GM23248 (cell line): ENCODE measurements at places on chromosomes 6 and 20. TPM values are rescaled to one million over a fixed set of nuclear protein-coding genes. Genes with fewer than 3 reads are reported as not detected.
A peak's percentile ranks its signal among the peaks of the same experiment; 100 is the strongest.

Gene NRSN1
- total RNA-seq = not detected in 2 replicates

Gene SDC4
- 368 and 410 TPM in 2 replicates for total RNA-seq

Gene RAET1G
- 5.2 and 8.9 TPM in 2 replicates for total RNA-seq

Gene TRMT11
- 19.1 and 24.2 TPM in 2 replicates for total RNA-seq

Gene EYA4
- not detected in 2 replicates for total RNA-seq

Gene C6orf132
- 4.2 and 5.2 TPM in 2 replicates for total RNA-seq

Gene ULBP2
- total RNA-seq = 11.4 and 23.8 TPM in 2 replicates

DNA sequence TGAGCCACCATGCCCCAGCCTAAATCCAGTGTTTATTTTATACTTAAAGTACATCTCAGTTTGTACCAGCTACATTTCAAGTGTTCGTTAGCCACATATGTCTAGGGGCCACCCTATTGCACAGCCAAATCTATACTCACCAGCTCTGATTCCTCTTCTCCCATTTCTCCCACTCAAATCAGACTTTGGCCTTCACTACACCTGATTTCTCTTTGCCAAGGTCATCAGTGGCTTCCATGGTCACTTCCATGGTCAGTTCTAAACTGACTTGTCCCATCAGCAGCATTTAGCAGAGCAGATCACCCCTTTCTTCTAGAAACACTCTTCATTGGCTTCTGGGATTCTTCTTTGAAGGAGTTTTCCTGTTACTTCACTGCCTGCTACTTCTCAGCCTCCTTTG lies 14.1 kb downstream of the GHRH start:
- no peak for DNase-seq

- no peak for DNase-seq
Measured at GRCh38 chr6:64335195-64335594, 699.6 kb downstream of the PHF3 start.

- DNase-seq = peak; percentile 65
Measured at GRCh38 chr6:81241126-81242041, 511.1 kb downstream of the TENT5A start.

GRCh38 chr6:115976321-115976870 lies 84.3 kb downstream of the FRK start:
- DNase-seq = no peak

DNA sequence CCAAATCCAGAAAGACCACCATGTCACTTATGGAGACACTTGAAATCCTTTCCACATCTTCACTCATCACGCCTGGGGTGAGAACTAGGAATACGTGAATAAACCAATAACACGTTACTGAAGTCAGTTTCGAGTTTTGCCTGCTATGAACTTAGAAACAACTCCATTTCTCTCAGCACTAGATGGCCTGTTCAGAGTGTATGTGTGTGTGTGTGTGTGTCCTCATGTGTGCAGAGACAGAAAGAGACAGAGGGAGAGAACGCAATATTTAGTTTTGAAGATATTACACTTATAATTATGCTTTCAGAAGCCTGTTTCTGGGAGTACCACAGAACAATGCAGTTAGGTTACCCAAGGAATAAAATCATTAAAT lies 81.2 kb upstream of the CCN6 start:
- no peak for DNase-seq

DNA sequence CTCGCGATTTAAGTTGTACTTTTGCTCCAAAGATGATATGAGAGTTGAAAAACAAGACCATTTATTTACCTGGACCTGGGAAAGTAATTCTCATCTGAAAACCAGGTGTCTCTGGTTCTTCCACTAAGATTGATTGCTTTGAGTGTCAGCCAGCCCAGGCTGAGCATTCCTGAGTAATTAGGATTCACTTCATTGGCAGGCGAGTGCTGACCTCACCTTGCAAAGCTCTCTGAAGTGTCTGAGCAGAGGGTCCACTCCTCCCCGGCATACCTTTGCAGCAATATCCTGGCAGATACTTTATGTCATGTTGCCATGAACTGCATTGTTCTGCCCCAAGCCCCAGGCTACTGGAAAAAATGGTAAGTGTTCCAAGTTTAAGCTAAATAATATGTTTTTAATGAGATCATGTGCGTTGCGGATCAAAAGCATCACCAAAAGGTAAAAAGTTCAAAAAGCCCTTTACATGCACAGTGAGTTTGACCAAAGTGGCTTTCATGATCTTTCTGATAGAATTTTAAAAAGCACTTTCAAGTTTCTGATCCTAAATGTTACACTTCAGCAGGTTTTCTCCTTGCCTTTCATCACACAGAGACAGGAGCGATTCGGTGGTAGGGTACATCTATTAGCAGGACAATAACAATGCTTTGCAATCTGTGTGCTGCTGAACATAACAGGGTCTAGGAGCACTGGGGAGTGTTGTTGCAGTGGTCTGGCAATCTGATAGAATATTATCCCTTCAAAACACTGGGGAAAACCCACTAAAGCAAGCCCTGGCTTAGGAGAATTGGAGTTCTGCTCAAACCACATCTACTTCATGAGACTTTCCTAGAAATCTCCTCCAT lies 127.8 kb upstream of the EEF1E1 start:
- DNase-seq = no peak

- DNase-seq = peak; percentile 64
Measured at GRCh38 chr6:106608080-106608668, 21.1 kb downstream of the RTN4IP1 start.

- DNase-seq = peak; percentile 96
Measured at GRCh38 chr20:14337400-14338171, at the start of gene FLRT3. FLRT3 (minus strand) TSS chr20:14337612; CDS start chr20:14327506, 10,106 bp downstream.

DNA sequence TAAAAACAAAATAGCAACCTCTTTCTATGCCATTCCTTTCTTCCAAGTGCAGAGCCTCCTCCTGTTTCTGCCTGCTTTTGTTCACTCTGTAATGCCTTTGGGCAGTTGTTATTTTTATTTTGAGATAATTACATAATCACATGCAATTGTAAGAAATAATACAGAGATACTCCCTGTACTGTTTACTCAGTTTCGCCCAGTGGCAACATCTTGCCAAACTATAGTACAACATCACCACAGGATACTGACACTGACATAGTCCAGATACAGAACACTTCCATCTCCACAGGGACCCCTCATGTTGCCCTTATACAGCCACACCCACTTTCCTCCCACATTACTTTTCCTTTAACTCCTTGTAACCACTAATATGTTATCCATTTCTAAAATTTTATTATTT lies 59.7 kb downstream of the BANF2 start:
- peak; percentile 4 for DNase-seq

- DNase-seq = no peak
Measured at GRCh38 chr6:110043366-110043994, 65.4 kb downstream of the GPR6 start.

GRCh38 chr6:152401978-152402377 lies 235.2 kb downstream of the SYNE1 start:
- DNase-seq = peak; percentile 67

DNA sequence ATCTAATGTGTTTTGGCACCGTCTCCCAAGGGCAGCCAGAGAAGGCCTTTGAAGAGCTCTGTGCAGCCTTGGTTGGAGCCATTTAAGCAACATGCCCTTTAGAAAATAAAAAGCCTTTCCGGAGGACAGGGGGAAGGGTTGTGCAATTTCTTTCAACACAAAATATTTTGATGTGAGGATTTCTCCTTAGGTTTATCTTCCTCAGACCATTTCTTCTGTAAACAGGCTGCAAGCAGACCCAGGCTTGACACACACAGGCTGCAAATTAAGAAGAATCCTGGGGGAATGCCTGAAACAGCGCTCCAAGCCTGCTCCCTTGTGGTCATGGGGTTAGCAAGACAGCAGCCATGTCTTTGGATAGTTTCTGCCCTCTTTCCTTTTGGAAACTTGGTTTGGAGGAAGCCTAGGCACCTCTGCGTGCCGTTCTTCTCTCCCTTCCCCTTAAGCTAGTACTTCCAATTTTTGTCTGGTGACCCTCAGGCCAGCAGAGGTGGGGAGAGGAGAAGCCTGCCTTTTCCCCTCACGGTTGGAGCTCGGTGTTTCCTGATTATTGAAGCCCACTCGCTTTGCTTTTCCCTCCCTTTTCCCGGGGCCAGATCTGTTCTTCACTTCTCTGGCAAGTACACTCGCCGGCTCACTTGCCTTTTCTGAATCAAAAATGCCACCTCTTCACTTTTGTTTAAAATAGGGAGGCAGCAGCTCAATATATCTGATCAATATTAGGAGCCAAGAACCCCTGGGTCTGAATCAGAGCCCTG lies 39.6 kb upstream of the NOX3 start:
- DNase-seq = peak; percentile 78

- DNase-seq = no peak
Measured at GRCh38 chr20:51473256-51473655, 69.3 kb downstream of the NFATC2 start.

DNA sequence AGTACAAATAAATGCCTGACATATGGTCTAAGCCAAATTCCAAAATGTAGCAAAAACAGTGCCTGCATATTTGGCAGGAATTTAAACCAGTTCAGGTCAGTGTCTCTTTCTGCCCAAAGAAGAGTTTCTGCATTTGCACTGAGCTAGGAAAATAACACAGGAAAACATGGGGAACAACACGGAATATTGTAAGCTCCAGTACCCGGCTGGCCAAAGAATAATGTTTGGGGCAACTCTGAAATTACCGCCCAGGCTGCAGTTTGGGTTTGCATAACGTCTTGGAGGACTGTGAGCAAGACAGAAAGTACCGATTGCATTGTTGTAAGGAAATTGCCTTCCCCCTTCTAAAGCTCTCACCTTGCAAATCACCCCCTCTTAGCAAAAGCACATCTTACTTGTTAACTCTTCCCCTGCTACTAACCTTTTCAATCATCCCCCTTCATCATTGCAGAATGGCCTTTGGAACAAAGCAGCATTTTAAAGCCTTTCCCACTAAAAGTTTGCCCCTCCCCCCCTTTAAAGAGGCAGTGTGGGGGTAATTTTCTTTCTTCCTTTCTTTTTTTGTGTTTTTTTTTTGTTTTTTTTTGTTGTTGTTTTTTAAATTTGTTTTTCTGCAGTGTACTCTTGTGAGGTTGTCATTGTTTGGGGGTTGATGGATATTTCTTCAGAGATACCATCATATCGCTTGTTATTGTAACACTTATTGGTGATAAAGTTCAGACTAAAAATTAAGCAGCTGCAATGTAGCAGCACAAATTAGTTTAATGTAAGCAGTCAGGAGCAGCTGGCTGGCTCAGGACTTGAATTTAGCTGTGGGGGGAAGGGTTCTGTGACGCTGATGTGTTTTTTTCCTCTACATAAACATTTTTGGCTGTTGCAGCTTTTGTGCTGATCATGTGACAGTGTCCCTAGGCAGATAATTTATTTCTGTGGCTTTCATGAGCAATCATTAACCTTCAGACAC lies 100.0 kb upstream of the CITED2 start:
- peak; percentile 63 for DNase-seq

GRCh38 chr20:9258901-9259300 lies 190.0 kb downstream of the PLCB4 start:
- no peak for DNase-seq

DNA sequence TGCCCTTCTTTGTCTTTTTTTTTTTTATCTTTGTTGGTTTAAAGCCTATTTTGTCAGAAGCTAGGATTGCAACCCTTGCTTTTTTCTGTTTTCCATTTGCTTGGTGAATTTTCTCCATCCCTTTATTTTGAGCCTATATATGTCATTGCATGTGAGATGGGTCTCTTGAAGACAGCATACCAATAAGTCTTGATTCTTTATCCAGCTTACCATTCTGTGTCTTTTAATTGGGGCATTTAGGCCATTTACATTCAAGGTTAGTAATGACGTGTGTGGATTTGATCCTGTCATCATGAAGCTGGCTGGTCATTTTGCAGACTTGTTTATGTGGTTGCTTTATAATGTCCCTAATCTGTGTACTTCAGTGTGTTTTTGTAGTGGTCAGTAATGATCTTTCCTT lies 9.5 kb upstream of the TSPYL4 start:
- no peak for DNase-seq

DNA sequence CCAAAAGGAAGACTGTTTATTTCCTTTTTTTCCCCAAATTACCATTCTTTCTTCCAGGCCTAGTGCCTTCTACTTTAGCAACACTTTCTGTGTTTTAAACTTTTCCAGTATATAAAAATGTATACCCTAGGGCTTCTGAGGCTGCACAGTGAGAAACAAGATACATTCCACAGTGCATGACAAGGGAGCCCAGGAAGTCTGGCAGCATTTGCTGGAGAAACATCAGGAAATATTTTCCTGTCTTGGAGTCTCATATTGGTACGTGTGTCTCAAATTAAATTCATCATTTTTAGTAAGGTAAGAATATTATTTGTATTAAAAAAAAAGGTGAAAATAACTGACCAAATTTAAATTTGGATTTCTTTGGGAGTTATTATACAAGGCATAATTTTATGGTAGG lies 662.6 kb downstream of the RFPL4B start:
- peak; percentile 55 for DNase-seq

- no peak for DNase-seq
Measured at GRCh38 chr6:134849920-134850447, 99.9 kb downstream of the ALDH8A1 start.
